ENCODE measurements at places on chromosomes 4 and X.

DNA sequence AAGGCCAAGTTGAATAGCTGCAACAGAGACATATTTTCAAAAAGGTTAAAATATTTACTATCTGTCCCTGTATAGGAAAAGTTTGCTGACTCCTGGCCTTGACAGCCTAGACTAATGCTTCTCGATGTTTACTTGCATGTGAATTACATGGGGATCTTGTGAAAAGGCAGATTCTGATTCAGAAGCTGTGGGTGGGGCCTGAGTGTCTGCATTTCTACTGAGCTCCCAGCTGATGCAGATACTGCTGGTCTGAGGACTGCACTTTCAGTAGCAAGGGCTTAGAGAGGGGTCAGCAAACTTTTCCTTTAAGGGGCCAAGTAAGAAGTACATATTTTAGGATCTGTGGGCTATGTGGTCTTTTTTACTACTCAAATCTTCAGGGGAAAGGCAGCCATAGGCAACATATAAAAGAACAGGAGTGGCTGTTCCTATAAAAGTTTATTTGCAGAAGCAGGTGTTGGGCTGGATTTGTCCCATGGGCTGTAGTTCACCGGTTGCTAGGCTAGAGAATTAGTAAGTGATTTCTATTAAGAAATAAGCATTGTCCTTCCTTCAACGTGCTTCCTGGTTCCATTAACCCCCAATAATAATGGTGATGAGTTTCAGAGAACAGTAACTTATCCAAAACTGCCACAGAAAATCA lies 97.2 kb upstream of the PDE5A start:
- no peak for DNase-seq

- DNase-seq: peak; percentile 1
Observed at GRCh38 chrX:107894038-107894437, 68.4 kb downstream of the MID2 start.

GRCh38 chr4:80125252-80126177 lies 52.5 kb upstream of the ANTXR2 start:
- peak; percentile 73 for DNase-seq

DNA sequence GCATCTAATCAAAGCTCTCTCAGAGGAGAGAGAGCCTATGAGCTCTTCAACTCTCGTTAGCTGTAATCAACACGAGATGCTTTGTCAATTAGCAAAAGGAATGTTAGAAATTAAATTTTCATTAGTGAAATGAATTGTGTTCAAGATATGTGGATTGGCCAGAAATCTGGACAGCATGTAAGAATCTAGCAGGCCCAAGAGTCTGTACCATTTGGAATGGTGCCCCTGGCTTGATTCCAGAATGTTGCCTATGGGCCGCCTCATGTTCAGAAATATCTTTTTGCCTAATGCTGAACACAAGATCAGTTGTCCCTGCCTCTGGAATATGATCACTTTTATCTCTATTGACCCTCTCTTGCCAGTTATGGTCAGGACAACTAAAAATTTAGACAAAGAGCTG lies 88.2 kb downstream of the RBM46 start:
- no peak for DNase-seq

DNA sequence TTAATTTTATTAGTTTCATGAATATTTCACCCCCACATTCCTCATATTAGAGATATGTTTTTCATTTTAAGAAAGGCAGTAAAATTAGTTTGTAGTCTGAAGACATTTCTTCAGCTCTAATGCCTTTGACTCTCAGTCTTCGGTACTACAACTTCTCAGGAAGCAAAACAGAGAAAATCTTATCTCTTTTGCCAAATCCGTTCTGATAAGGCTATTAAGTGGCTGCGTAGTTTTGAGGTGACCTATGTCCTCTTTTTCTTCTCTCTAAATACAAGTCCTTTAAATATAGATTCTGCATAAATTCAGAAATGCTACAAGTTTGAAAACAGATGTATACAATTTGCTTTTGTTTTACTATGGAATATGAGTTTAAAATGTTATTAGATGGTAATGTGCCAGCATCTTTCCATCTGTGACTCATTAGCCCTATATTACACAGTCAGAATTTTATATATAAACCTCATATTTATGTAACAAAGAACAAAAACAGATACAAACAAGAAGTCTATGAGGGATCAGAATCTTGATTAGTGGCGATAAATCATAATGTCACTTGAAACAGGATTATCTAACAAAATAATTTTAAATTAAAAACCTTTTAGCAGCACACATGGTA lies 181.2 kb upstream of the ETNPPL start:
- no peak for DNase-seq

DNA sequence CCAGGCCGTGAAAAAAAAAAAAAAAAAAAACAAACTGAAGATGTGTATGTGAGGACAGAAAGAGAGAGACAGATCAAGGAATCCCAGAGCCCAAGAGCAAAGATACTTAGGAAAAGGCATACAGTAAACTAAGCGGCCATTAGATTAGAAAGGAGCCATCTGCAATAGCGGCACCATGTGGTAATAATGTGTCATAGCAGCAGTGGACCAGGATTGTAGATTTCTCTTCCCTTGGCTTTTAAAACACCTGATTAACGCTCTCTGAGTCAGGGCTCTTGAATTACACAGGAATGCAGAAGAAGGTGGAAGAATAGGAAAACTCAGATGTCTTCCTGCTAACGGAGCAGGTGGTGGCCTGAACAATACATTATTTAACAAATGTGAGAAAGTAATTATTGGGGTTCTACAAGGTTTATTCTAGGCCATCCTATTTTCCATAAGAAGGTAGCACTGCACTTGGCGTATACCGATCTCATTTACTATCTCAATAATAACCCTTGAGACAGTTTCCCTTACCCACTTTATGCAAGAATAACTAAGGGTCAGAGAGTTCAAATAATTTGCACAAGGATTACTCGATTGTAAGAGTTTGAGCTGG lies 182.7 kb downstream of the KCNIP4 start:
- peak; percentile 13 for DNase-seq

DNA sequence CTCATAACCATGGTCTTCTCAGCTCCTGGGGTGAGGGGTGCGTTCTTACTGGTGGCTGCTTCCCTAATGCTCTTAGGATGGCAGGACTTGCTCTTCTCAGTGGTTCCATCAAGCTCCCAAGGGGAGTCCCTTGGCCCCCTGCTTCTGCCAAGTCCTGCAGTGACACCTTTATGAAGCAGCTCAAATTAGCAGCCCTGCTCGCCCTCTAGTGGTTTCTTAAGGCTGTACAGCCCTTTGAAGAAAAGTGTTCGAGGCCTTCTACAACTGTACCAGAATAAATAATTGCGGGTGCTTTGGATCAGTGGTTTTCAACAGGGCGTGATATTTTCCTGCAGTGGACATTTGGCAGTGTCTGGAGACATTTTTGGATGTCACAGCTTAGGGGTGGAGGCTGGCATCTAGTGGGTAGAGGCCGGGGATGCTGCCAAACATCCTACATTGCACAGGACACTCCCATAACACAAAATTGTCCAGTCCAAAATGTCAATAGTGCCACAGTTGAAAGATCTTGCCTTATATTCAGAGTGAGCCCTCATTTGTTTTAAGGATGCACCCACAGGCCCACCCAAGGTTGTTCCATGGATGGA lies 204.7 kb upstream of the S100G start:
- no peak for DNase-seq

GRCh38 chr4:76651616-76652015 lies 216.6 kb downstream of the SHROOM3 start:
- no peak for DNase-seq

DNA sequence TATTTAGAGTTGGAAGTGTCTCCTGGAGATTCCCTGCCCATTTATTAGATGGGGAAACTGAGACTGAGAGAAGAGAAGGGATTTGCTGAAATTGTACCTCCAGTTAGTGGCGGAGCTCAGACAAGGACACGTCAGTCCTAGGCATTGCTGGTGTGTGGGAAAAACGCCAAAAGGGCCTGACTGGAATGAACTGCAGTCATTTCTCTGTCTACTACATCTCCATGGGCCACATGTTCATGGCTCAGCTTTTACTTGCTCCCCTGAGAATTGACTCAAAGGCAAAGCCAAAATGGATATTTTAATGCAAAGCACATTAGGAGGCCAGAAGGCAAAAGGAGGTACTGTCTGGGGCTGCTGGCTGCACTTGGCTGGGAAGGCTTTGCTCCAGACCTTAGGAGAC lies 3.9 kb downstream of the TFDP3 start:
- DNase-seq: no peak

DNA sequence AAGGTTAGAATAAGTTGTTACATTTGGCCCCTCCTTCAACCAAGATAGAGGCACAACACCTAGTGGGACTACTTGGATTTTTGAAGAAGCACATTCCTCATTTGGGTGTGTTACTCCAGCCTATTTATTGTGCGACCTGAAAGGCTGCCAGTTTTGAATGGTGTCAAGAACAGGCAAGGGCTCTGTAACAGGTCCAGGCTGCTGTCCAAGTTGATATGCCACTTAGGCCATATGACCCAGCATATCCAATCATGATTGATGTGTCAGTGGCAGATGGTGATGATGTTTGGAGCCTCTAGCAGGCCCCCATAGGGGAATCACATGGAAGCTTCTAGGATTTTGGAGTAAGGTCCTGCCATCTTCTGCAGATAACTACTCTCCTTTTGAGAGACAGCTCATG lies 35.5 kb upstream of the UGT2B4 start:
- no peak for DNase-seq

- no peak for DNase-seq
Observed at GRCh38 chrX:18674417-18674787, 2.5 kb upstream of the RS1 start.

GRCh38 chrX:82029571-82030218 lies 827.8 kb downstream of the SH3BGRL start:
- no peak for DNase-seq

- DNase-seq: no peak
Observed at GRCh38 chr4:173878701-173879100, 348.7 kb upstream of the HAND2 start.

DNA sequence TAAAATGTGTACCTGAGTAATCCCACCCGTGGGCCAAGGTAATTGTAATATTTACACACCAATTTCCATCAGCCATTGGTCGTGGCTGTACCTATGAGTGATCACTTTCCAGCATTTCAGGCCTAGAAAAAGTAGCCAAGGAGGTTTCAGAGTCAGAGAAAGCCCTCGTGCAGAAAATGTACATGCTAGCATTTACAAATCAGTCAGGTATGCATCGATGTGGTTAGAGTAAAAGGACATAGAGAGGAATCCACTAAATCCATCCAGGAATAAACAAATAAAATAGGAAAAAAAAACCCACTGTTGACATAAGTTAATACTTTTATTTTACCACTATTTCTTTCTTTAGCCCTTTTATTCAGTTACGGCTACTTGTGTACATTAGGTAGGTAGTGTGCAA lies 256.8 kb downstream of the TRIML1 start:
- no peak for DNase-seq

DNA sequence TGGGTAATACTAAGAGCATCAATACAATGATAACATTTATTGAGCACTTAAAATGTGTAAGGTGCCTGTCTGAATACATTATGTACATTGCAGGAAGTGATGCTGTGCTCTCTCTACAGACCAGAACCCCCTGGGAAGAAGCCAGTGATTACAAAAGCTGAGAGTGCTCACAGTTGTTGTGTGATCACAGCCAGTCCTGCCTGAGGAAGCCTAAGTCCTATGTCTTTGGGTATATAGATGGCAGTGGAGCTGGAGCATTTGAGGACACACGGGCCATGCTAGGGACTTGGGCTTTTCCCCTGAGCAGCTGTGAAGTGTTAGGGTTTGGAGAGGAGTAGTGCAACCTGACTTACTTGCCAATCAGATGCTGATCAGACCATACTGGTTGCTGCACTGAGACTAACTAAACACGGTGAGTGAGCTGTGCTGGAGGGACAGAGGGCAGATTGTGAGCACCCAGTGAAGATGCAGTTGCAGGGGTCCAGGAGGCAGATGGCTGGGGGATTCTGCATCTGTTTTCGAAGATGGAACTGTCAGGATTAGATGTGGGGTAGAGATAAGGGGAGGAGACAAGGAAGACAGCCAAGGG lies 60.8 kb upstream of the TBC1D14 start:
- DNase-seq: no peak

DNA sequence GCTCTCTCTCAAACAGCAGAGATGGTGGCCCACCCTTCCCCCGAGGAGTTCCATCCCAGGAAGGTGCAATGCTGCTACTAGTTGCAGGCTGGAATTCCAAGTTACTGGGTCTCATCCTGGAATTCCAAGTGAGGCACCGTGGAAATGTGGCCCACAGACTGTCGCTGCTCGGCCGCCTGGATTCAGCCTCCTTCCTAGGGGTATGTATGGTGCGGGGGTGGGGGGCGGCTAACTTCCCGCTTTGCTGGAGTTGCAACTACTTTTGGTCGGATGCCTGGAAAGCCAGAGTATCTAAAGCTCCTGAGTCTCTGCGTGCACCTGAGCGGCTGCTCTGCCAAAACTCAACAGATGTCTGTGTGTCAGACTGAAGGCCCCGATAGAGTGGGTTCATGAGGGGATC lies 1146.2 kb downstream of the RPA4 start:
- no peak for DNase-seq
